ENCODE measurements at places on chromosomes 2 and 18. TPM values are rescaled to one million over a fixed set of nuclear protein-coding genes. Genes with fewer than 3 reads are reported as not detected.

- no peak for ATAC-seq
These were observed 9.8 kb upstream of the ZNF512 start for GRCh38 chr2:27572998-27573429.

PPM1B gene
- 20.0 TPM for total RNA-seq

- no peak for ATAC-seq
These were observed 71.3 kb downstream of the SLC25A12 start for GRCh38 chr2:171822525-171823322.

ABCG8 gene
- not detected for total RNA-seq

- ATAC-seq, result no peak
These were observed 624.7 kb downstream of the LRP1B start for GRCh38 chr2:141506135-141506534.

CAPN14 gene
- total RNA-seq, result 191 TPM

GRCh38 chr2:168574856-168575630 is 119.0 kb downstream of the CERS6 start:
- ATAC-seq, result no peak

- ATAC-seq, result no peak
These were observed 303.9 kb downstream of the LRATD1 start for GRCh38 chr2:14936426-14936825.

SPP2 gene
- total RNA-seq, result not detected

DNA sequence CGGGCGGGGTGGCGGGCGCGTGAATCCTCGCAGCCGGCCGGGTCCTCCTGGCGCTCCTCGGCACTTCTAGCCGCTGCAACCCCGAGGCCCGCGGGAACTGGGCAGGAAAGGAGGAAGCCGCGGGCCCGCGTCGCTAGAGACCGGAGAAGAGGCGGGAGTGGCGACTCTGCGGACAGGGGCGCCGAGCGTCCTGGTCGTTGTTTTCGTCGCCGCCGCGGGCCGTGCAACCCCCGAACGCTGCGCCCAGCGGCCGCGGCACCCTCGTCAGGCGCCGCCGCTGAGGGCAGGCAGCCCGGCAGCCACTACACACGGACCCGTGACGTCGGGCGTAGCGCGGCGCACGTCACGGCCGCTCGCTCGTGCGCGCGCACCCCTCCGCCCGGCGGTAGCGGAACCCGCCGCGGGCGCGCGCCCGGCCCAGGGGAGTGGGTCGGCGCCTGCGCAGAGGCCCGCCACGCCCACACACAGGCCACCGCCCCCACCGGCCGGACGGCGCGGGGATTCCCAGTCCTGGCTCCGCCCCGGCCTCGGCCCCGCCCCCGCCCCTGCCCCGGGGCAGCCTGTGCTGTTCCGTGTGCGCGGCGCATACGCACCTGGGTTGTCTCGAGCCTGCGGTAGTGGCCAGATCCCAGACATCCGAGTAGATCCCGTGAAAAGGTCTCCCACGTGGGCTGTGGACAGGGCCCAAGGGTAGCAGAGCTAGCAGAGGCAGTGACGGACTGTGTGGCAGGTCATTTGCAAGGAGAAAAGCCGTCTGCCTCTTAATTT is at the start of gene MAP3K2:
MAP3K2 (minus strand) TSS at position 321 of the 768 bp plus-strand sequence. CDS start 44,846 bp downstream, outside the sequence.
- peak; percentile 96 for ATAC-seq
